Left colon (tissue), 2 donors: ENCODE measurements at places on chromosomes 12 and 14. TPM values are rescaled to one million over a fixed set of nuclear protein-coding genes. Genes with fewer than 3 reads are reported as not detected.

The GALNT9 gene
- 0.39 TPM for total RNA-seq

The EML1 gene
- total RNA-seq: 3.8 TPM

The P2RX4 gene
- total RNA-seq: 146 TPM

The SYNDIG1L gene
- not detected for total RNA-seq

The OVCH1 gene
- total RNA-seq: not detected

The CCDC175 gene
- total RNA-seq: 0.79 TPM

The PZP gene
- not detected for total RNA-seq

The DPPA3 gene
- not detected for total RNA-seq

The CRY1 gene
- 12.2 TPM for total RNA-seq

The INSM2 gene
- total RNA-seq: not detected

GRCh38 chr14:36518586-36519430 is 1.2 kb downstream of the NKX2-1 start:
- no peak for DNase-seq

DNA sequence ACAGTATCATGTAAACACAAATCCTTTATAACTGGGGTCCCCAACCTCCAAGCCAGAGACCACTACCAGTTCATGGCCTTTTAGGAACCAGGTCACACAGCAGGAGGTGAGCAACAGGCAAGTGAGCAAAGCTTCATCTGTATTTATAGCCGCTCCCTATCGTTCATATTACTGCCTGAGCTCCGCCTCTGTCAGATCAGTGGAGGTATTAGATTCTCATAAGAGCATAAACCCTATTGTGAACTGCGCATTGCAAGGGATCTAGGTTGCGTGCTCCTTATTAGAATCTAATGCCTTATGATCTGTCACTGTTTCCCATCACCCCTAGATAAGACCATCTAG is 49.9 kb downstream of the LRP6 start:
- DNase-seq: no peak

DNA sequence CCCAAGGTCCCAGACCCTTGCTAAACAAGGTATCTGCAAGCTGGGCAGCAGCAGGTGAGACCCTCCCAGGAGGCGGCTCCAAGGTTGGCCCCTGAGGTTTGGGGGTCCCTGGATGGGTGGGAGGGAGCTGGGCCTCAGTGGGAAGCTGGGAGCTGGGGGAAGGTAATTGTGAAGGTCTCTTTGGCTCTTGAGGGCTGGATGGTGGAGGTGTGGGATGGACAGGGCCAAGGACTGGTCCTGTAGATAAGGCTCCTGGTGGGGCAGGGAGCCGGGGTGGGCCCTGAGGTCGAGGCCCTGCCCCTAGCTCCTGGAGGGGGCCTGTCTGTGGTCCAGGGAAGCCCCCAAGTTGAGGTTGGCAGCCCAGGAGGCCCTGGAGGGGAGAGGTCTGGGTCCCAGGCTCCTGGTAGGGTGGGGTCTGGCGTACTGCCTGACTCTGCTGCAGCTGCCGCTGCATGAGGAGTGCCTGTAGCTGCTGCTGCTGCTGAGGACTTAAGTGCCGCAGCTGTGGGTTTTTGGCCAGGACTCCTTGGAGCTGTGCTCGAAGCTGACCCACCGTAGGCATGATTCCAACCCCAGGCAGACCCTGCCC is 13.1 kb upstream of the PRKAG1 start:
- no peak for DNase-seq

DNA sequence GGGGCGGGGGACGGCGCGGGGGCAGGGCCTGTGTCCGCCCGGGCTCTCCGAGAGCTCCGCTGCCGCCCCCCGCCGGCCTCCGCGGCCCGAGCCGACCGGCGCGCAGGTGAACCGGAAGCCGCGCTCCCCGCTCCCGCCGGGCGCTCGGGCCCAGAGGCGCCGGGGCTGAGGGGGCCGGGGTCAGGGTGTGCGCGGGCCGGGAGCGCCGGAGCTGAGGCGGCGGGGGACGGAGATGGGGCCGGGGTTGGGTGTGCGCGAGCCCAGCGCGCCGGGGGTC is 431 bp downstream of the HIP1R start:
- DNase-seq: no peak

DNA sequence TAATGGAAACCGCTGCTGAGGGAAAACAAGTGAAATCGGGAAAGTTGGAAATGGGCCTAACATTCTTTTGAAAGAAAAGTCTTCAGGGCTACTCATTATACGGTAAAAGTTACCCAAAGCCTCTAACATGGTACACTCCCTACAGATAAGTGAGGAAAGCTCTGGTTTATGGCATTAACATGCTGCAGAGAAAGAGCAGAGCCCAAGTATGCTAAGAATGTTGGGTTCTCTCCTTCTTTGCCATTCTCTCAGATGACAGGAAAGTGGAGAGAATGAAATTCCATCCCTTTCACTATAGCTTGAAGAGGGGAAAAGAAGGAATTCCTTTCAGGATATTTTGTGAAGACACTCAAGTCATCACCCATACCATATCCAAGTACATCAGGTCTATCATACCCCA is 348.0 kb downstream of the SEC23A start:
- no peak for DNase-seq

- DNase-seq: no peak
Measured at GRCh38 chr14:61308198-61308597, 13.2 kb upstream of the PRKCH start.

GRCh38 chr14:78666336-78667056 is 496.3 kb downstream of the NRXN3 start:
- no peak for DNase-seq

DNA sequence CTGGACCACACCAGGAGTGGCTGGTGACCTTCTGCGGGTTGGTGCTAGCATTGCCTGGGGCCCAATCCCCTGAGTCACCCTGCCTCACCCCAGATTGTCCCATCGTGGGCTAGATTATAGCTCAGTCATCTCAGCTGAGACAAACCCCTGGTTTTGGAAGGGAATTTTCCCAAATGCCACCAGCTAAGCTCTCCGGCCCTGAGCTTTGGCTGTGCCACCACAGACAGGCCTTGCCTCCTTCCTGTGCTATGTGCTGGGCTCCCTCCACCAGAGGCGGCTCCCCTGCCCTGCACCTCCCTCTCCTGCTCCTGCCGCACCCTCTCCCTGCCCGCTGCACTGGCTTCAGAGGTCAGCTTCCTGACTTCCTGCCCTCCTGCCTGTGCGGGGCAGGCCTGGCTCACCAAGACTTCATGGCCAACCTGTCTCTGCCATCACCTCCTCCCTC is 196.3 kb downstream of the TSPAN9 start:
- DNase-seq: no peak

DNA sequence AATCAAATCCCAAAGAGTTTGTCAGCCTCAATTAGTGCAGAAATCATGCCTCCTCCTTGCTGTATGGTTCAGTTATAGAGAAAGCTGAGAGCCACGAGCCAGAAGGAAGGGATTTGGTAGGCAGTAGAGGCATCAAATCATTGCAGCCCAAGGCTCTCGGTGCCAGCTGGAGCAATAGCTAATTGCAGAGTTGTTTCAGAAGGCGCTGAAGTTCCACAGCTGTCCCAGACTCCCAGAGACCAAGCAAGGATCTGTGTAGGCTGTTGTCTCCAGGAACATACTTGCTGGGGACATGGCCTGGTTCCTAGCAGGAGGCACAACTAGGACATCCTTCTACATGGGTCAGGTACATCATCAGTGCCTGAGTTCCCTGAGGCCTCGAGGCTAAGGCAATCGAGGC is 80.4 kb upstream of the WSCD2 start:
- DNase-seq: no peak

DNA sequence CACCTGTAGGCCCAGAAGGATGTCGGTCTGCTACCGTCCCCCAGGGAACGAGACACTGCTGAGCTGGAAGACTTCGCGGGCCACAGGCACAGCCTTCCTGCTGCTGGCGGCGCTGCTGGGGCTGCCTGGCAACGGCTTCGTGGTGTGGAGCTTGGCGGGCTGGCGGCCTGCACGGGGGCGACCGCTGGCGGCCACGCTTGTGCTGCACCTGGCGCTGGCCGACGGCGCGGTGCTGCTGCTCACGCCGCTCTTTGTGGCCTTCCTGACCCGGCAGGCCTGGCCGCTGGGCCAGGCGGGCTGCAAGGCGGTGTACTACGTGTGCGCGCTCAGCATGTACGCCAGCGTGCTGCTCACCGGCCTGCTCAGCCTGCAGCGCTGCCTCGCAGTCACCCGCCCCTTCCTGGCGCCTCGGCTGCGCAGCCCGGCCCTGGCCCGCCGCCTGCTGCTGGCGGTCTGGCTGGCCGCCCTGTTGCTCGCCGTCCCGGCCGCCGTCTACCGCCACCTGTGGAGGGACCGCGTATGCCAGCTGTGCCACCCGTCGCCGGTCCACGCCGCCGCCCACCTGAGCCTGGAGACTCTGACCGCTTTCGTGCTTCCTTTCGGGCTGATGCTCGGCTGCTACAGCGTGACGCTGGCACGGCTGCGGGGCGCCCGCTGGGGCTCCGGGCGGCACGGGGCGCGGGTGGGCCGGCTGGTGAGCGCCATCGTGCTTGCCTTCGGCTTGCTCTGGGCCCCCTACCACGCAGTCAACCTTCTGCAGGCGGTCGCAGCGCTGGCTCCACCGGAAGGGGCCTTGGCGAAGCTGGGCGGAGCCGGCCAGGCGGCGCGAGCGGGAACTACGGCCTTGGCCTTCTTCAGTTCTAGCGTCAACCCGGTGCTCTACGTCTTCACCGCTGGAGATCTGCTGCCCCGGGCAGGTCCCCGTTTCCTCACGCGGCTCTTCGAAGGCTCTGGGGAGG is at the start of gene LTB4R:
LTB4R (plus strand) TSS at position 857 of the 959 bp plus-strand sequence. CDS start 4,150 bp downstream, outside the sequence.
- peak; percentile 74 for DNase-seq

DNA sequence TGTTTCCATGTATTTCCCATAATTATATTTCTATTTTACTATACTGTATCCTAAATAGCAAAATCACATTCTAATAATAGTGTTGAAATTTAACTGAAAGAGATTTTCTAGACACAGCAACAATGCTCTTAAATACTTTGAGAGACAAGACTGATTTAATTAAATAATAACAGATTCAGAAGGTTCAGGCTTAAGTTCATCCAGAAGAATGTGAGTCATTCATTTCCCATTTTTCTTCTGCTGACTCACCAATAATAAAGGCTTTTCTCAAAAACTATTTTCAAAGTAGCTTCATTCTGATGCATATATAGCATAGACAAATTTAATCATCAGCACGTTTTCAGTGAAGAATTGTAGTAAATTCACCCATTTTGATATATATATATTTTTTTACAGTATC is 481.4 kb downstream of the MDGA2 start:
- DNase-seq: no peak

- no peak for DNase-seq
Measured at GRCh38 chr12:79615596-79616560, 74.9 kb downstream of the PAWR start.

DNA sequence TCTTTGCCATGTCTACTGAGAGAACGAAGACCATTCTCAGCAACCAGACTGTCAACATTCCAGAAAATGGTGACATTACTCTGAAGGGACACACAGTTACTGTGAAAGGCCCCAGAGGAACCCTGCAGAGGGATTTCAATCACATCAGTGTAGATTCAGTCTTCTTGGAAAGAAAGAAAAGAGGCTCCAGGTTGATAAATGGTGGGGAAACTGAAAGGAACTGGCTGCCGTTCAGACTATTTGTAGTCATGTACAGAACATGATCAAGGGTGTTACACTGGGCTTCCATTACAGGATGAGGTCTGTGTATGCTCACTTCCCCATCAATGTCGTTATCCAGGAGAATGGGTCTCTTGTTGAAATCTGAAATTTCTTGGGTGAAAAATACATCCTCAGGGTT is 29.7 kb upstream of the PSMA6 start:
- no peak for DNase-seq

DNA sequence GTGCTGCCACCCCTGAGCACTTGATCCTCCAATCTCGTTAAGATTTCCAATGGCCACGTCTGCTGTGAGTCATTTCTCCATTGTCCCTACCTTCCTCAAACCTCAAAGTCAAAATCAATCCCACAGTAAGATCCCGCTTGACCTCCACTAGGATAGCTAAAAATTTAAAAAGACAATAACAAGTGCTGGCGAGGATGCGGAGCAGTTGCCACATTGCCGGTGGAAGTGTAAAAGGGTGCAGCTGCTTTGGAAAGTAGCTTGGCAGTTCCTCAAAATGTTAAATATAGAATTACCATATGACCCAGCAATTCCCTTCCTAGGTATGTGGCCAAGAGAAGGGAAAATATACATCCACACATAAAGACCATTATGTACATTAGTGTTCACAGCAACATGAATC is 9.5 kb upstream of the BCL7A start:
- no peak for DNase-seq
